Fibroblast of skin of right quadriceps (primary cell): ENCODE measurements at places on chromosomes 7 and 10.

- DNase-seq = no peak
These were observed 250.1 kb upstream of the MBL2 start for GRCh38 chr10:53022611-53023088.

DNA sequence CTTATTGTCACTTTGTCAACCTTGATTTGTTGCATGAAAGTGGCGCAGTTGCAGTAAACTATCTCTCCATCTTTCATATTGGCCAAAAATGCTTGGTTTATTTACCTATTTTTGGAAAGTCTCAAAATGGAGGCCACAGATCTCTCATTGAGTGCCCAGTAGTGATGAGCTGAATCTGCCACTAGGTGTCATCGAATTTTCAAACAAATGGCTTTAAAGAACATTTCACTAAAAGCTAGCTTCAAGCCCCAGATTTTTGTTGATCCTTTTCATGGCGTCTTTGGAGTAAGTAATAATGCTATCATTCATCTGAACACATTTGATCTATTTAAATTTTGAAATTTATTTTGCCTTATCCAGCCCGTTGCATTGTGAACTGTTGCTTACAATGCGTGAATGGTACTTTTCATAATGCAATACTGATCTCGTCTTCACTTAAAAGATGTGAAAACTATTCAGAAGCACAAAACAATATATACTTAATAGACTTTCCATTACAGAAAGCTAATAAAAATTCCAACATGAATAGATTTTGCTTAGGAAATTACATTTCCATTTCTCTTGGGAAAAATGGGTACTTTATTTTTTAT is 236.2 kb downstream of the DNAJB9 start:
- peak; percentile 41 for DNase-seq

DNA sequence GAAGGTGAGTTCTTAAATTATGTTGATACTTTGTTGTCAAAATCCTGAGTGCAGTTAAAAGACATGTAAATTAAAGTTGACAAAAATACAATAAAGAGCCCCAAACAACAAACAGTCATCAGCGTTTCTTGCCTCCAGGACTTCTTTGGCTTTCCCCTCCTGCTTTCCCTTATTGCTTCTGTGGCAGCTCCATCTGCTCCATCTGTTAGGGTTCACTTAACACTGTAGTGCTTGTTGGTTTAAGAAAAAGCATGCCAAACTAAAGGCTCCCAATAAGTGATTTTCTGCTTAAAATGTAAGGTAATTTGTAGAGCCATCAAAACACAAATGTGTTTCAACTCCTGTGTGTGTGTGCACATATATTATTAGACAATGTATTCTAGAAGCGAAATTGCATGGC is 254.3 kb upstream of the GNAI1 start:
- no peak for DNase-seq

GRCh38 chr7:11335947-11336346 is 362.3 kb downstream of the PHF14 start:
- DNase-seq = peak; percentile 16

DNA sequence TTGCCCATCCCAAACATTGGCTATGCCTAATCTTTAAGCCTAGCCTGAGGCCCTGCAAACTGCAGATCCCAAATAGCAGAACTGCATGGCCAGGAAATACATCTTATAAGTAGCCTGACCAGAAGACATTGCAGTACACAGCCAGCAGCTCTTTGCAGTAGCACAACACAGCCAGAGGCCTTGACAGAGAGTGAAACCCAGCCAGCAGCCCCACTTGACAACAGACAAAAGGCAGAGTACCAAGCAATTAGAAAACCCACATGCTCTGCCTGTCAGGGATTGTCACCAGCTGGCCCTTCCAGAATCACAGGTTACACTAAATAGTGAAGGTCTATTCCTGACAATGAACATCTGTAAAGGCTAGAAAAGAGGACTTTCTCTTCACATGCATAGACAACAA is 242.8 kb upstream of the TMEM72 start:
- no peak for DNase-seq

DNA sequence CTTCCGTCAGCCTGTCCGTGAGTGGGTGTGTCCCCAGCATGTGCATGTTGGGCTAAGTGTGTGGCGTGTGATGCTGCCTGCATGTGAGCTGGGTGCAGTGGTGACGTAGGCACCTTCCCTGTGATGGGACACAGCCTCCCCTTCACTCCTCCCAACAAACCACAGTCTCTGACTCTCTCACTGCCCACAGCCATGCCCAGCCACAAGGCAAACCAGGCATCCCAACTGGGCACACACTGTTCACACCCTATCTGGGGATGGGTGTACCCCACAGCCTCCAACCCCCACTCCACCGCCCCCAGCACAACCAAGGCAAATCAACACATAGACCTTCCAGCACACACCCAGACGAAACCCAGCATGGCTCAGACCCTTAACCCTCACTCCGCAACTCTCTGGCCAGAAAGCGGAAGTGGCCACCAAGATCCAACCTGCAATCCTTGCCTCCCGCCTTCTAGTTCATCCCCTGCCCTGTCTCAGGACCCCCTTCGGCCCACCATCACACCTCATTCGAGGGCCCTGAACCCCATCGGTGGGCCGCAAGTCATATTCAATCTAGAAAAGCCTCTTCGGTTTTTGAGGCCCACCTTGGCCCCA is 10.4 kb downstream of the PSD start:
- no peak for DNase-seq

GRCh38 chr7:6705959-6706665 is 635 bp downstream of the ZNF12 start:
- DNase-seq = peak; percentile 13

- no peak for DNase-seq
These were observed 28.1 kb downstream of the SLIT1 start for GRCh38 chr10:97157578-97158095.

- DNase-seq = no peak
These were observed 107.6 kb downstream of the TRRAP start for GRCh38 chr7:98985945-98986344.

DNA sequence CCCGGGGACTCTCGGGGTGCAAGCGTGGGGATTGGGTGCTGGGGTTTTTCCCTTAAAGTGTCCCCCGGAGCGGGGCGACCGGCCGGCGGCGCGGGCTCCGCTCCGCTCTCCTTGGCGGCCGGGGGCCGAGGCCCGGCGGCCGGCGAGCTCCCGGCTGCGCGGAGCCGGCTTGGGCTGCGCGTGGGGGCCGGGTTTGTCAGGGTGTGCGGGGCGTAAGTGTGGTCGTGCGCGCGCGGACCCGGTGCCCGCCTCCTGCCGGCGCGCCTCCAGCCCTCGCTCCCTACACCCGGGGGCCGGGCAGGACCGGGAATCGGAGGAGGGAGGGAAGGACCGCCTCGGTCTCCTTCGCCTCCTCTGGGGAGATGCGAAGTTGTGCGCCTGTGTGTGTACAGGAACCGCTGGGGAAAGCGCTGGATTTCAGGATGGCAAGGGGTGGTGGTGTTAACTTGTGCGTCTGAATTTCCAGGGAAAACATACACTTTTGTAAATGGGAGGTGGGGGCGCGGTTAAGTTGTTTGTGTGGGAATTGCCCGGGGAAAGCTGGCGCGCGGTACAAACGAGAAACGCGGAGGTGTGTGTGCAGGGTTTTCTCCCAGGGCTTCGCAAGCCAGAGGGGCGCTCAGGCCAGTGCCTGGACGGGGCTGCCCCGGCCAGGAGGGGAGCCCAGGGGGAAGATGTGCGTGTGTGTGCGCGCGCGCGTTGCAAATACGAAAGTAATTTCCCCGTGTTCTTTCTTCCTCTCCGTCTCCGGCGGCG is 737 bp downstream of the ZMIZ1 start:
- peak; percentile 44 for DNase-seq

DNA sequence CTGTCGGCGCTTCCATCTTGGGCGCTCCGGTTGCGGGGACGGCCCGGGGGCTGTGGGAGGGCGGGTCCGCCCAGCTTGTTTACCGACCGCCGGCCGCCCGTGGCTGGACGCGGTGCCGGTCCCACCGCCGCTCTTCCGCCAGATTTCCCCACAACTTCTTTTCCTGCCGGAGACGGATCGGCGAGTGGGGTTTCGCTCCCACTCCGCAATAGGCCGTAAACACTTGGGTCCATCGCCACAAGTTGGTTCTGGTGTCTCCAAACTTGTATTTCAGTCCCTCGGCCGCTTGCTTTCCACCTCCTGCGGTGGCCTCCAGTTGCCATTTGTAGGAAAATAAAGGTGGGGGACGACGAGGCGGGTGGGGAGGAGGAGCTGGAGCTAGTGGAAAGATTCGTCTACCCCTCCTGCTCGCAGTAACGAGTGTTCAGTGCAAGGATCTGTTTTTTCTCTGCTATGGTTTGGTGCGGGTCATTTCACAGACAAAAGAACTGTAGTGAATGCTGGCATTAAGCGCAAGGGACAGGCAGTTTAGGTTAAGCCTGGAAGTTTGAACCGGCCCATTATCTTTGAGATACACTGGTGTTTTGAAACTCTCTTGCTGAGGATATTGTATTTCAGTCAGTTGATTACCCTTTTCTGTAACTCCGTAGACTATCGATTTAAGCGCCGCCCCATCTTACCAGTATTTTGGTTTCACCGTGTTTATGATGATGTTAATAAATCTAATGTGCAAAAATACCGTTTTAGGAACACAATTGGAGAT is 24.3 kb upstream of the ZRANB1 start:
- peak; percentile 32 for DNase-seq

DNA sequence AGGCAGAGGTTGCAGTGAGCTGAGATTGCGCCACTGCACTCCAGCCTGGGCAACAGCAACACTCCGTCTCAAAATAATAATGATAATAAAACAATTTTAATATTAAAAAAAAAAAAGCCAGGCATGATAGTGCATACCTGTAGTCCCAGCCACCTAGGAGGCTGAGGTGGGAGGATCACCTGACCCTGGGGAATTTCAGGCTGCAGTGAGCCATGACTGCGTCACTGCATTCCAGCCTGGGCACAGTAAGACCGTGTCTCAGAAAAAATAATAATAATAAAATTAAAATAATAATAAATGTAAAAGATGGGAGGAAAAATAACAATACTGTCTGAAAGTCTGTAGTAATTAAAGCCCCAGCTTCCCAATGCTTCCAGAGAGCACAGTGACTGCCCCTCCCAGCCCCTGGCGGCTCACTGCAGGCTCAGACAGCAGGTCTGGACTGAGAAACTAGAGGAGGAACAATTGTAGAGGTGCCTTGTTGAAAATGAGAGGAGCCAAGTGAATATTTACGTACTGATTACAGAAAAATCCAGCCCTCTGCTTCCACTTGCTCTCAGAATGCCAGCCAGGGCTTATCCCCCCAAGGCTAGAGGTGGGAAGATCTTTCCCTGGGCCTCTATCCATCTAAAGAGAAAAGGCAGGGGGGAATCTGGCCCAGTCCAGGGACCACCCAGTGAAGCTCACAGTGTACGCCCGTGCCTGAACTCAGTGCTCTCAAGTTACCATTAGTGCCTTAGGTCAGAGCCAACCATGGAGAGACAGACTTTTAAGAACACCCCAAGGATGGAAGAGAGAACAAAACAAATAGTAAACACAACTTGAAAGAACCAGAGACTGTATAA is 112.8 kb downstream of the PARD3 start:
- no peak for DNase-seq

GRCh38 chr10:119640875-119641526 is 10.2 kb upstream of the BAG3 start:
- no peak for DNase-seq

DNA sequence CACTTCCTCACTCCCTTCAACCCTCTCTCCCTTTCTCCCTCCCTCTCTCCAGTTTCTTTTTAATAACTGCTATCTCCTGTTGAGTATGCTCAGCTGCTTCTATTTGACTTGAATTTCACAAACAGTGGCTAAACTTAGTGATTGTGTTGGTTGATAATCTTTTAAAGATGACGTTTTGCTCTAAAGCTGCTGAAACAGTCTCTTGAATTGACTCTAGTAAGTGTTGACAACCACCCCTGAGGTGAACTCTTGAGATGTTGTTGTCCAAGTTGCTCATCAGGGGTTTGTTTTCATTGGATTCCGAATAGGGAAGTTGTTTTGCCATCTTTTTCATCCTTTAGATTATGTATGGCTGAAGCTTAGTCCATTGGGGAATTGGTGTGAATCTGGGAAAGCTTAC is 176.2 kb downstream of the TWIST1 start:
- no peak for DNase-seq

GRCh38 chr7:117873310-117874190 is at the start of gene CTTNBP2:
Gene CTTNBP2 (minus strand): TSS chr7:117873441. CDS start chr7:117873415, 26 bp downstream.
- DNase-seq = peak; percentile 28

DNA sequence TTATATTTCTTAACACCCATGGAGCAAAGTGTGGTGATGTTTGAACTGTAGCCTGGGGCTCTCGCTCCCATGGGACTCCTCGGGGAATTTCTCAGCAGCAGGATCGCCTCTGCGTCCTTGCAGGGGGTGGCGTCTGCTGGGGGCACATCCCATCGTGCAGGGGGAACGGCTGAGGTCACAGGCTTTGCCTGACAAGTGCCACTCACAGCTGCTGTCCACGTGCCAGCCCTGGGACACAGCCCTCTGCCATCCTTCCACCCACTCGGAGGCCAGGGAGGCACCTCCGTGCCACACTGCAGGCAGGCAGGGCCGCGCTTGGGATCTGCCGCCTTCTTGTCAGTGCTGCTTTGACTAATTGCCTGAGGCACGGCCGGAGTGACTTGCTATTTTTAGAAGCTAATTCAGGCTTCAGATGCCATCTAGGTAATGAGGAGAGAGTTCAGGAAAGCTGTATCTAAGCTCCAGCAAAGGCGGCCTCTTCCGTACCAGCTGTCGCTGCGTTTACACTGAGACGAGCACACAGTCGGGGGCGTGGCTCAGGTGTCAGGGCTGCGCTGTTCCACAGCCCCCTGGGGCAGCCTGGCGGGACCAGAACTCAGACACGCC is 45.7 kb downstream of the PITRM1 start:
- no peak for DNase-seq
